Psoas muscle (tissue), 8 donors: ENCODE measurements at places on chromosomes 6 and 20. TPM values are rescaled to one million over a fixed set of nuclear protein-coding genes. Genes with fewer than 3 reads are reported as not detected.

GRCh38 chr6:45432977-45433376 is 55.2 kb upstream of the SUPT3H start:
- H3K27ac ChIP-seq = no peak overlapping the region
- peaks cover 12% of the 10 kb centered on the region for H3K4me1 ChIP-seq
- no peak for DNase-seq

DNA sequence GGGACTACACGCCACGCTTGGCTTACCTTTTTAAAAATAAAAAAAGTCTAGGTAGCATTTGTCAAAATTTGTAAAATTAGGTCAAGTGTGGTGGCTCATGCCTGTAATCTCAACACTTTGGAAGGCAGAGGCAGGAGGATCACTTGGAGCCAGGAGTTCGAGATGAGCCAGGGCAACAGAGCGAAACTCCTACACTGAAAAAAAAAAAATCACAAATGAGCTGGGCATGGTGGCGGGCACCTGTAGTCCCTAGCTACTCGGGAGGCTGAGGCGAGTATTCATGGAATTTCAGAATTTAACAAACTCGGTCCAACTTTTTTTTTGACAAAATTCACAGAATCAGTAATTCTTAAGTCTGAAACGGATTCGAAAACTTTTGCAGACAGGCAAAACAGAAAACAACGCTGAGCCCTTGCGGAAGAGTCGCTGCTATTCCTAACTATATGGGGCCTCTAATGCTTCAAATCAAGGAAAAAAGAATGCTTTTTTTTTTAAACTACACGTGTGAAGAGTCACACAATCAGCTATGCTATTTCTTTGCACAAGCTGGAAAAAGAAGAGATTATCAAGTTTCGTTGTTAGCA is 62.9 kb downstream of the GTF2H5 start:
- H3K27ac ChIP-seq = peak overlapping the region; percentile 91
- no peaks in the 10 kb centered on the region for H3K27me3 ChIP-seq
- H3K36me3 ChIP-seq = no peaks in the 10 kb centered on the region

- H3K27me3 ChIP-seq = peaks cover 17% of the 10 kb centered on the region
- H3K4me1 ChIP-seq = peaks cover 4% of the 10 kb centered on the region
- H3K4me3 ChIP-seq = no peak overlapping the region
These were observed 46.8 kb upstream of the BHLHE23 start for GRCh38 chr20:63053432-63054102.

- H3K4me1 ChIP-seq = no peaks in the 10 kb centered on the region
- H3K4me3 ChIP-seq = no peak overlapping the region
- no peak overlapping the region for H3K27ac ChIP-seq
- DNase-seq = no peak
These were observed 372.3 kb downstream of the EPHA7 start for GRCh38 chr6:93047033-93047432.

- no peak overlapping the region for H3K27ac ChIP-seq
- H3K4me3 ChIP-seq = no peak overlapping the region
- no peak for DNase-seq
- H3K27me3 ChIP-seq = no peaks in the 10 kb centered on the region
- no peaks in the 10 kb centered on the region for H3K36me3 ChIP-seq
These were observed 50.9 kb upstream of the TNFAIP3 start for GRCh38 chr6:137816133-137816579.

DNA sequence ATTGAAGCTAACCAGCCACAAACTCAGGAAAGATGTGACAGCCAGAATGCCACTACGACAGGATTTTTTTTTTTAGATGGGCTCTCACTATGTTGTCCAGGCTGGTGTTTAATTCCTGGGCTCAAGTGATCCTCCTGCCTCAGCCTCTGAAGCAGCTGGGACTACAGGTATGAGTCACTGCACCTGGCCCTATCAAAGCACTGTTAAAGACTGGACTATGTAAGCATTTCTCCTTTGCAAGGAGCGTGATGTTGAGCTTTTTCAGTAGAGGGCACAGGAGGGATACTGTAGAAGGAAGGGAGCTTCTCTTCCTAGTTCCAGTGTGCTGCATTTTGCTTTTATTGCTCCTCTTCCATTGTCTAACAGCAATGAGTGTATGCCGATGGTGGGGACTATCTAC is 35.8 kb downstream of the ZBTB9 start:
- H3K36me3 ChIP-seq = no peaks in the 10 kb centered on the region
- H3K27me3 ChIP-seq = peaks cover 2% of the 10 kb centered on the region
- H3K27ac ChIP-seq = no peak overlapping the region
- no peak overlapping the region for H3K4me3 ChIP-seq

DNA sequence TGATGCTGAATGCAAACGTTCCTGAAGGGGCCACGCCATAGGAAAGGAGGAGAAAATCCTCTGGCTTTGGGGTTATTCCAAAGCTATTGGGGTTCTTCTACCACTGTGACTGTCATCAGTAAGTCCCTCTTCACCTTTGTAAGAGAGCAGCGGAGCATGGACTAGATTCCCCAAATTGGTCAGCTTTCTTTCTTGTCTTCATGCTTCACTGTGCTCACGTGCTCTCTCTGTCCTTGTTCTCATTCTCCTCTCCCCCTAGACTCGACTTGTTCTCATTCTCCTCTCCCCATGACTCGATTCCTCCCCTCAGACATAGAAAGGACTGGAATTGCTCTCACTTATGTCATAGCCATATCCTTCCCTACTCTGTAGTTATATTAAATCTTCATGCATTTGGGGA is 54.8 kb upstream of the ADGRG6 start:
- H3K36me3 ChIP-seq = no peaks in the 10 kb centered on the region
- H3K4me1 ChIP-seq = no peaks in the 10 kb centered on the region

- DNase-seq = no peak
- no peaks in the 10 kb centered on the region for H3K27me3 ChIP-seq
- no peaks in the 10 kb centered on the region for H3K4me1 ChIP-seq
- H3K27ac ChIP-seq = no peak overlapping the region
- no peak overlapping the region for H3K4me3 ChIP-seq
- no peaks in the 10 kb centered on the region for H3K36me3 ChIP-seq
These were observed 386.0 kb downstream of the SMOC2 start for GRCh38 chr6:168826726-168827585.

GRCh38 chr6:92623431-92623830 is 795.9 kb downstream of the EPHA7 start:
- no peak overlapping the region for H3K27ac ChIP-seq
- DNase-seq = no peak
- no peaks in the 10 kb centered on the region for H3K27me3 ChIP-seq
- H3K4me3 ChIP-seq = no peak overlapping the region
- no peaks in the 10 kb centered on the region for H3K36me3 ChIP-seq

GRCh38 chr6:44169154-44169553 is 10.5 kb downstream of the CAPN11 start:
- H3K4me1 ChIP-seq = peaks cover 8% of the 10 kb centered on the region
- DNase-seq = no peak
- H3K27me3 ChIP-seq = no peaks in the 10 kb centered on the region
- H3K4me3 ChIP-seq = no peak overlapping the region
- H3K36me3 ChIP-seq = no peaks in the 10 kb centered on the region

GRCh38 chr6:140134224-140134623 is 759.8 kb upstream of the CITED2 start:
- DNase-seq = no peak
- no peaks in the 10 kb centered on the region for H3K4me1 ChIP-seq
- no peak overlapping the region for H3K27ac ChIP-seq
- no peaks in the 10 kb centered on the region for H3K27me3 ChIP-seq
- H3K36me3 ChIP-seq = no peaks in the 10 kb centered on the region

DNA sequence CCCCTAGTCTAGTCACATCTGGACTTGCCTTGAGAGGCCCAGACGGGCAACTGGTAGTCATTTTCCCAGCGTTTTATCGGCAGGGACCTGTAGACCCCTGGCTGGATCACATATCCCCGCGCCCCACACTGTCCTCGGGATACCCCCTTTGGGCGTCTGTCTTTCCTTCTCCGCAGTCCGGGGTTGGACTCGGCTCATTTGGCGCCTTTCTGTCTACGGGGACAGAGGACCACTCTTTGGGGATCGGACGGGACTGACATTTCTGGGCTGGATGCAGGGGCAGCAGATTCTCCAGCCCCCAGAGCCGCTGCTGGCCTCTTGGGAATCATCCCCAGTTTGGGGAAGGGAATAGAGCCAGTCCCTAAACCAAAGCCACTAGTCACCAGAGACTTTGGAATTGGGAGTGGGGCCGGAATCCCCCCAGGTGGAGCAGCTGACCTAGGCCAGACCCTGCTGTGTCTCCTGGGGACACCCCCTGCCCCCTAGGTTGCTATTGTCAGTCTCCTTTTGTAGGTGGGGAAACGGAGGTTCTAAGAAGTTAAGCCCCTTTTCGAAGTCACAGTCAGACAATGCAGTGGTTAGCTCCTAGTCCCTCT is 734 bp downstream of the FAM110A start:
- peak overlapping the region; percentile 79 for H3K27ac ChIP-seq
- no peak for DNase-seq
- no peaks in the 10 kb centered on the region for H3K27me3 ChIP-seq
- peaks cover 41% of the 10 kb centered on the region for H3K4me1 ChIP-seq
- peak overlapping the region; percentile 78 for H3K4me3 ChIP-seq
- H3K36me3 ChIP-seq = no peaks in the 10 kb centered on the region

DNA sequence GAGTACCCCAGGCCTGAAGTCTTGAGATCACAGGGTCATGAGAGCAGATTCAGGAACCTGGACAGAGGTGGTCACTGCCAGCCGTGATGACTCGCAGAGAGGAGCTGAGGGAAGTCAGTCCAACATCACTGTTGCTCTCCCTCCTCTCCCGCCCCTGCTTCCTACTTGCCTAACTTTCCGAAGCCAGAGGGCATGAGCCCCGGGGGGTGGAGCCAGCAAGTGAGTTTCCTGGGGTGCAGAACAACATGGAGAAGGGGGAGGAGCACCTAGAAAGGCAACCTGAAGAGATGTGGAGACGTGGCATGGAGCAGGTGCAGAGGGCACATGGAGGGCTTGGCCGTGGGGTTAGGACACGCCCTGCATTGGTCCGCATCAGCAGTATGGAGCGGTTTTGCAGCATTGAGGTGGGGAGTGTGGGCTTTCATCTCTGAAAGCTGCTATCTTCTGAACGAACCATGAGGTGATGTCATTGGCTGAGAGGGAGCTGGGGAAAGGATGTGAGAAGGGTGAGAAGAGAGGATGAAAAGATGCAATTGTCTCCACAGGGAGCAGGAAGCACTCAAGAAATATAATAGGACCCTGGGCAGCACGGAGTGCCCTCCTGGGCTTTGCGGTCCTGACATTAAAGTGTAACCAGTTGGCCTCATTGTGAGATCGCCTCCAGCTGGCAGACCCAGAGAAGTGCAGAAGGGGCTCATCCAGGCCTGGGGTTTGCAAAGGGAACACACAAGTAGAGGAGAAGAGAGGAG is 25.0 kb downstream of the GDAP1L1 start:
- no peaks in the 10 kb centered on the region for H3K36me3 ChIP-seq
- H3K27me3 ChIP-seq = no peaks in the 10 kb centered on the region
- H3K4me3 ChIP-seq = no peak overlapping the region
- H3K27ac ChIP-seq = no peak overlapping the region
- DNase-seq = no peak
- no peaks in the 10 kb centered on the region for H3K4me1 ChIP-seq

- no peak overlapping the region for H3K4me3 ChIP-seq
- no peak overlapping the region for H3K27ac ChIP-seq
- DNase-seq = no peak
- no peaks in the 10 kb centered on the region for H3K27me3 ChIP-seq
These were observed 101.9 kb downstream of the FIG4 start for GRCh38 chr6:109793021-109793420.

- no peaks in the 10 kb centered on the region for H3K27me3 ChIP-seq
- no peak overlapping the region for H3K4me3 ChIP-seq
- no peak overlapping the region for H3K27ac ChIP-seq
- no peak for DNase-seq
These were observed 62.7 kb downstream of the NOL4L start for GRCh38 chr20:32522526-32522775.

DNA sequence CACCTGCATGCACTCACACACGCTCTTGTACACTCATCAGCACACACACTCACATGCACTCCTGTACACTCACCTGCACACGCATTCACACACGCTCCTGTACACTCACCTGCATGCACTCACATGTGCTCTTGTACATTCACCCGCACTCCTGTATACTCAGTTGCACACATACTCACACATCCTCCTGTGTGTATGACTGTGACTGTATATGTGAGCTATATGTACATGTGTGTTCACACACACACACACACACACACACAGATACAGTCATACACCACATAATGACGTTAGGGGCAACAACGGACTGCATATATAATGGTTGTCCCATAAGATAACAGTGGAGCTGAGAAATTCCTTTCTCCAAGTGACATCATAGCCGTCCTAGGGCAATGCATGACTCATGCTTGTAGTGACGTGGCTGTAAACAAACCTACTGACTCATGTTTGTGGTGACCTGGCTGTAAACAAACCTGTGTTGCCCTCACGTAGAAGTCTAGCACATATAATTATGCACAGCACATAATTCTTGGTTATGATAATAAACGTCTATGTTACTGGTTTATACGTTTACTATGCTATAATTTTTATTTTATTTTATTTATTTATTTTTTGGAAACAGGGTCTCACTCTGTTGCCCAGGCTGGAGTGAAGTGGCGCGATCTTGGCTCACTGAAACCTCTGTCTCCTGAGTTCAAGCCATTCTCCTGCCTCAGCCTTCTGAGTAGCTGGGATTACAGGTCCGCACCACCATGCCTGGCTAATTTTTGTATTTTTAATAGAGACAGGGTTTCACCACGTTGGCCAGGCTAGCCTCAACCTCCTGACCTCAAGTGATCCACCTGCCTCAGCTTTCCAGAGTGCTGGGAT is 22.8 kb upstream of the TAF4 start:
- no peak for DNase-seq
- no peaks in the 10 kb centered on the region for H3K4me1 ChIP-seq
- no peaks in the 10 kb centered on the region for H3K27me3 ChIP-seq
- no peaks in the 10 kb centered on the region for H3K36me3 ChIP-seq

DNA sequence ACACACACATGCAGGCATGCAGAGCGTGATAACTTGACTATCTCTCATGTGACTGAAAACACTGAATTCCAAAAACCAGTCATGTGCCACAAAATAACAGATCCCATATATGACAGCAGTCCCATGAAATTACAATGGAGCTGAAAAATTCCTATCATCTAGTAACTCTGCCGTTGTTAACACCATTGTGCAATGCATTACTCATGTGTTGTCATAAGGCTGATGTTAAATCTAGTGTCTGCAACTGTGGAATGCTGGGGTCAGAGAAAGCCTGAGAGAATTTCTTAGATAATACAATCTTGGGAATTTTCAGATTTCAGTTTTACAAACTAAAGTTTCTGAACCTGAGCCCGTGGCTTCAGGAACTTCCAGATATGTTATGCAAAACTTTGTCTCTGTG is 70.2 kb downstream of the LYRM4 start:
- no peak for DNase-seq
- no peak overlapping the region for H3K27ac ChIP-seq
- no peaks in the 10 kb centered on the region for H3K4me1 ChIP-seq
- H3K4me3 ChIP-seq = no peak overlapping the region

GRCh38 chr6:115896538-115897129 is 164.1 kb downstream of the FRK start:
- DNase-seq = no peak
- H3K27ac ChIP-seq = no peak overlapping the region
- no peak overlapping the region for H3K4me3 ChIP-seq
- no peaks in the 10 kb centered on the region for H3K27me3 ChIP-seq
- H3K36me3 ChIP-seq = no peaks in the 10 kb centered on the region
- no peaks in the 10 kb centered on the region for H3K4me1 ChIP-seq

Gene ZFP64
- 4.6 TPM for total RNA-seq

Gene COL9A1
- not detected for total RNA-seq

Gene HCRTR2
- not detected for total RNA-seq

Gene GJA10
- total RNA-seq = not detected

Gene PRPH2
- total RNA-seq = 3.0 TPM

Gene SNAP25
- total RNA-seq = not detected

Gene FAM229B
- 7.2 TPM for total RNA-seq

Gene IFNGR1
- total RNA-seq = 53.7 TPM

Gene CNR1
- 1.3 TPM for total RNA-seq
